ENCODE measurements at places on chromosomes 11 and 22. TPM values are rescaled to one million over a fixed set of nuclear protein-coding genes. Genes with fewer than 3 reads are reported as not detected.

The OR51G2 gene
- total RNA-seq: not detected

DNA sequence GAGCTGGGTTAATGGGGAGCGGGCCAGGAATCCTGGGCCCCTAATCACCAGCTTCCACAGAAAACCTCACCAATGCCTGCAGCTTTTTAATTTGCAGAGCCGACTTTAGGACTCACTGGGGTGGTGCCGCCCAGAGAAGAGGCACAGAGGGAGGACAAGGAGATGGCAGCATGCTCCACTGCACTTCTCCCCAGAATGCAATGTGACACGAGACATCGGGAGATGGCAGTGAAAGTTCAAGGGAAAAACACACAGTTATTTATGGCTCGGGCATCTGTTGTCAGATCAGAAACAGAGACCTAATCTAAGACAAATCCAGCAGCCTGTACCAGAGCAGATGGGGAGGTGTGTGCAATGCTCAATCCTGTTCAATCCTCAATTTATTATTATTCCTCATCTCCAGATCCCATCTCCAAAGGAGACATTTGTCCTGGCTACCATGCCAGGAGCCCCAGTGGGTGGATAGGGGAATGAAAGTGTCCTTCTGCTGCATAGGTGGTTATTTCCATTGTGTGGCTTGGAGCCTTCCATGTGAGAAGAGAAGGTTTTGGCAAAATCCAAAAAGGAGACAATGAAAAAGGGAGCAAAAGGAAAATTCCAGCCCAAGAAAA is 250.0 kb downstream of the NXPE2 start:
- no peak for ATAC-seq

DNA sequence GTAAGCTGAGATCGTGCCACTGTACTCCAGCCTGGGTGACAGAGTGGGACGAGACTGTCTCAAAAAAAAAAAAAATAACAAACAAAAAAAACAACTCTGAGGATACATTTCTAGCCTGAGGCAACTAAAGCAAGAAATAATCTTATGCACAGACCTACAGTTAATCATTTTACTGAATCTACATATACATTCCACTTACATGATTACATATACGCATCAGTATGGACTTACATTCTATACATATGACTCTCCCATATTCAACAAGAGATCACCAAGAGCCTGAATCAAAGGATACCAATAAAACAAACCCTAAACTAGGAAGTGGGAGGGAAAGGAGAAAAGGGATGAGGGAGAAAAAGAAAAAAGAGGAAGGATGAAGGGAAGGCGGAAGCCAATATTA is 1.1 kb downstream of the ALG8 start:
- ATAC-seq: no peak

GRCh38 chr11:73650400-73650799 is 4.0 kb downstream of the PLEKHB1 start:
- ATAC-seq: no peak

DNA sequence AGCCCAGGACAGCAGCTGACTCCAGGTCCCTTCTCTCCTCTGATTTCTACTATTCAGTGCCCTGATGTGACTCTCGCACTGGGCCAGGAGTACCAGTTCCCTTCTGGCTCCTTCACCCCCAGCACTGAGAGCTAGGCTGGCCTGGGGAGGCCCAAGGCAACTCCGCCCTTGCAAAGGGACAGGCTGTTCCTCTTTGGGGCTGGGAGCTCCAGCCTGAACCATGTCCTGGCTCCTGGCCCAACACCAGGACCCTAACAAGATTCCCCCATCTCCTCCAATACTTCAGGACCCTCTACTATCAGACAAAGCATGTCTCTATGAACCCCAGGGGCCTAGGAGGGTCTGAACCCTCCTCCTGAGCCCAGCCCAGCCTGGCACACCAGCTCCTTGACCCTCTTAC is 12.5 kb downstream of the CREB3L1 start:
- ATAC-seq: no peak

DNA sequence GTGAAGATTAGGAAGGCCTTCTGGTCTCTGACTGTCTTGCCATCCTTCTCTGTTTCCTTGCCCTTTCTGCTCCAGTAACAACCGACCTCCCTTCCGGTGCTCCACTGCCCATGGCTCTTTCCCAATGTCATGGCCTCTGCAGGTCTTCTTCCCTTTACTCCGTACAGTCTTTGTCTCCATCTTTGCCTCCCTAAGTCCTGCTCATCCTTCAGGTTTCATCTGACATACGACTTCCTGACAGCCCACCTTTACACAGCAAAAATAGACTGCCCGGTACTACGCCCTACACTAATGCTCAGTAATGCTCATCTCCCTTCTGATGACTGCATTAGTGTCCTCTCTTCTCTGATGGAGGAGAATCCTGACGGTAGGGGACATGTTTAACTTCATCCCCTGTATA is 63.9 kb downstream of the FBXO7 start:
- ATAC-seq: no peak

Measured in activated T-helper 17 cell treated with anti-CD3 and anti-CD28 coated beads, Interleukin-2, amount 50 U/mL, for 72 hours (primary cell).